ENCODE measurements at places on chromosomes 7 and 10.
A peak's percentile ranks its signal among the peaks of the same experiment; 100 is the strongest.

- peak overlapping the region; percentile 77 for H3K27ac ChIP-seq
- peaks cover 53% of the 10 kb centered on the region for H3K4me1 ChIP-seq
- no peak for DNase-seq
Observed at GRCh38 chr10:32937911-32938424, 20.1 kb downstream of the ITGB1 start.

DNA sequence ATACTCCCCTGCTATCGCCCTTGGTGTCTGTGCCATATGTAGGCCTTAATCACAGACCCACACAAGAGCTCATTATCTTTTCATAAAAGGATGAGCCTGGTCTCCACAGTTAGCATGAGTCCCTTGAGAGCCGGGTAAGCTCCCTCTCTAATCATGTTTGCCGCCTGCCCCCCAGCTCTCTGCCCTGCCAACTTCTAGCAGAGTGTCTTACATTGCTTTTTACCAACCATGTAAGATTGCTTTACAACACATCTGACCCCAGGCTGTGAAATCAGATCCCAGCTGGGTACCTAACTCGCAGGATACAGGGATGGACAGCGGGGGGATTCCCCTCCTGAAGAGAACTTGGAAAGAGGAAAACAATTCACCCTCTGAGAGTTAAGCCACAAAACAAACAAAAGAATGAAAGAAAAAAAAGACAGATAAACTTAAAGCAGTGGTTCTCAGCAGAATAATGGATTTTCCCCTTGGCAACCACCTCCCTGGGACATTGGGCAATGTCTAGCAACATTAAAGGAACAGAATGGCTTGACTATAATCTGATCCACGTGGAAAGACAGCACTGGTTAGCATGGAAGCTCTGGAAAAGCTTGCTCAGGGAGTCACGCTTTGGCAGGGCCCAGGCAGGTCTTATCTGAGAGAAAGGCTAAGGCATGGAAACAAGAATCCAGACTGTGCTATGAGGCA is 39.4 kb upstream of the ATOH7 start:
- H3K27me3 ChIP-seq, result peaks cover 19% of the 10 kb centered on the region
- peaks cover 4% of the 10 kb centered on the region for H3K4me1 ChIP-seq
- no peak overlapping the region for H3K4me3 ChIP-seq

DNA sequence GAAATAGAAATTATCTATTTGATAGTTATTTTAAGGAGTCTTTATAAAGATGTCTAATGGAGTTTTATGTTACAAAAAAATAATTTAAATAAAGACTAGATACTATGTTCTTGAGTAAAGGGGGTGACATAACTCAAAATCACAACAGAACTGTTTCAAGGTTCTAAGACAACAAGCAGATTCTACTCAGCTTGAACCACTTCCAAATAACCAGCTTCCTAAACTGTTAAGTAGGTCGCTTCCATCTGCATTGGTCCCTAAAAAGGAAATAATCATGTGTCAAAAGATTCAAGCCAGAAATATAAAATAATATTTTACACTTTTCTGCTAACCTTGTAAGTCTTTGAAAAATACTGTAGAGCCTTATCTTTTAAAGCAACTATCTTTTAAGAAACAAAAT is 14.1 kb downstream of the SEM1 start:
- no peak overlapping the region for H3K4me3 ChIP-seq
- no peak for DNase-seq
- no peak overlapping the region for H3K27ac ChIP-seq
- no peaks in the 10 kb centered on the region for H3K27me3 ChIP-seq
- peaks cover 10% of the 10 kb centered on the region for H3K36me3 ChIP-seq
- peaks cover 3% of the 10 kb centered on the region for H3K4me1 ChIP-seq

GRCh38 chr10:2438248-2438939 is 629.0 kb upstream of the PFKP start:
- H3K27ac ChIP-seq, result no peak overlapping the region
- peaks cover 14% of the 10 kb centered on the region for H3K36me3 ChIP-seq
- no peak for DNase-seq
- H3K27me3 ChIP-seq, result no peaks in the 10 kb centered on the region

DNA sequence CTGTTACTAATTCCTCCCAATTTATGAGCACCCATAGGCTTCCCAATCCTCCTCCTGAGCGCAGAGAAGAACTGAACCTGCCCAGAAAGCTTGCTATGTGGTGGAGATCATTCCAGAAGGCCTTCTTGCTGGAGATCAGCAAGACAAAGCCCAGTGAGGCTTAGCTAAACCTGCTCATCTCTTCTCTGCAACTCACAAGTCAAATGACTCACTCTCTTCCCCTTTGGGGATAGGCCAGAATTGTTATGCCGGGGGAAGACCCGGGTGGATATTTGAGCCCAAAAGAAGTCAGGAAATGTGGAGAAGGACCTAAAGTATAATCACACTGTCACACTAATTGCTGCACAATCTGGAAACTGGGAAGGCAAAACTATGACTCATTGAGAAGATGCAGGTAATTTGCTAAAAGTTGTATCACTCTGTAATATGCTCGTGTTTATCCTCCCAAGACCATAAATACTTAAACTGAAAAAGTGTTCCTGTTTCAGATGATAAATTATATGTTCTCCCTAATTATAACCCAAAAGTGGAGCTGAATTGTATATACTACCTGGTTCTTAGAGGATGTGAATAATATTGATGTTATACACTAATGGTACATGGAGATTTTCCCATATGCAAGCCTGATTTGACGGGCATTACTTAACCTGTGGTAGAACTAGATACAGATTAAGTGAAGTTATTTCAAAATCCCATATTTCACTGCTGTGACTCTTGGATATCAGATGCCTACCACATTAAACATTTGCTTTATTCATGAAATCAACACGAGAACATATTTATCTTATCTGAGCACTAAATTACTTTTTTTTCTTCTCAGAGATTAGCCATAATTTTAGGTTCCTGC is 6.4 kb downstream of the NEBL start:
- H3K27me3 ChIP-seq, result peaks cover 5% of the 10 kb centered on the region
- no peak overlapping the region for H3K27ac ChIP-seq

GRCh38 chr7:42934291-42934690 is 2.1 kb downstream of the MRPL32 start:
- peaks cover 12% of the 10 kb centered on the region for H3K4me1 ChIP-seq
- H3K27ac ChIP-seq, result no peak overlapping the region
- DNase-seq, result no peak
- no peaks in the 10 kb centered on the region for H3K27me3 ChIP-seq
- peaks cover 31% of the 10 kb centered on the region for H3K36me3 ChIP-seq

DNA sequence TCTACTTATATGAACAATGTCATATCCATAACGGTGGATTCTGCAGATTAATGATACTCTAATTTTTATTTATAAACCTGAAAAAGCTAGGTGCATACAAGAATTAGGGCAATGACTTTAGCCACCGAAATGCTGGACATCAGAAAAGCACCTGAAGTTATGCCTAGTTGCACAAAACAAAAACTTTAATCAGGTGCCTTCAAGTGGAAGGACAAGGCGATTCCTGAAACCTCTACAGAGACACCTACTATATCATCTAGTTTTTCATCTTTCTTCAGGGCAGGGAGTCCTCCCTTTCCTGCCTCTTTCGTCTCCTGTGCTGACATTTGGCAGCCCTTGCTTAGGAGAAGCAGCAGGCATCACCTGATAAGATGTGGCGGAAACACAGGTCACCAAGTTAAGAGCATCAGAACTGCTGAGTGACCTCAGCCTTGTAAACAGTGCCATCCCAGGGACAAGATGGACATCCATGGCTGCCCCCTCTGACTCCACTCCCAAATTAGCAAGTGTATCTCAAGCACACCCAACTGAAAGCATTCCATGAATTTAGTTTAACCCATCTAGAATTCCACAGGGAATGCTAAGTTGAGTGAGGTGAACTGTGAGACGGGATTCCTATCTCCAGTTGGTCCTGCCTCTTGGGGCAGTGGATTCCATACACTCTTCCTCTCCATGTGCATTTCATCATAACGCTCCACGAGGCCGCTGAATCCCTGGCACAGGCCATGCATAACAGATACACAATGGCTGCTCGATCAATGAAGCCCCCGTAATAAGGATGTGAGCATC is 5.8 kb downstream of the ITPRIP start:
- H3K4me3 ChIP-seq, result no peak overlapping the region
- no peaks in the 10 kb centered on the region for H3K36me3 ChIP-seq
- H3K27ac ChIP-seq, result peak overlapping the region; percentile 98
- peaks cover 96% of the 10 kb centered on the region for H3K4me1 ChIP-seq
- no peaks in the 10 kb centered on the region for H3K27me3 ChIP-seq
- DNase-seq, result no peak

DNA sequence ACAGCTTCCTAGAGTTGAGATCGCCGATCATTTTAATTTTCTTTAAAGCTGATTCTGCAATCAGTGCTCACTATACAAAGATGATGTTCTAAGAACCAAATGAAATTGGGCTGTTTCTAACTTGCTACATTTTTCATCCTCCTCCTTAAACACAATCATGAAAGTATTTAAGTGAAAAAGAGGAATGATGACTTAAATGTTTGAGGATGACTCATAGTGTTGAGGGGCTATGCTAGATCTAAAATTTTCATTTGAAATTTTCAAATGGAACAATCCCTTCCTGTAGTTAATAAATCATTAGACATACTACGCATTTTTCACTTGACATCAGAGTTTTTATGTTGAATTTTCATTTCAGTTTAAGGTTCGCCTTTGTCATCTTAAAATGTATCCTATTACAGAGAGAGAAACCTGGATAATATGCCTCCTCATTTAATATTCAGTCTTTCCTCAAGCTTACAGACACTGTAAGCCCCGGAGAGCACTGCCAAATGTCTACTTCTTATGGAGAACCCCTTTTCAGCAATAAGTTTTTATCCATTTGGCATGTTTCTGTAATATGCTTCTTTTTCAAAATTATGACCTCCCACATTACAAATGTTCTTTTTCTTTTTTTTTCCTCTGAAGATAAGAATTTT is 499.6 kb downstream of the MAGI2 start:
- H3K27ac ChIP-seq, result no peak overlapping the region
- H3K27me3 ChIP-seq, result no peaks in the 10 kb centered on the region
- H3K4me1 ChIP-seq, result peaks cover 5% of the 10 kb centered on the region
- no peak for DNase-seq
- H3K36me3 ChIP-seq, result no peaks in the 10 kb centered on the region
